ENCODE measurements at places on chromosomes 11 and 22. TPM values are rescaled to one million over a fixed set of nuclear protein-coding genes. Genes with fewer than 3 reads are reported as not detected.

DNA sequence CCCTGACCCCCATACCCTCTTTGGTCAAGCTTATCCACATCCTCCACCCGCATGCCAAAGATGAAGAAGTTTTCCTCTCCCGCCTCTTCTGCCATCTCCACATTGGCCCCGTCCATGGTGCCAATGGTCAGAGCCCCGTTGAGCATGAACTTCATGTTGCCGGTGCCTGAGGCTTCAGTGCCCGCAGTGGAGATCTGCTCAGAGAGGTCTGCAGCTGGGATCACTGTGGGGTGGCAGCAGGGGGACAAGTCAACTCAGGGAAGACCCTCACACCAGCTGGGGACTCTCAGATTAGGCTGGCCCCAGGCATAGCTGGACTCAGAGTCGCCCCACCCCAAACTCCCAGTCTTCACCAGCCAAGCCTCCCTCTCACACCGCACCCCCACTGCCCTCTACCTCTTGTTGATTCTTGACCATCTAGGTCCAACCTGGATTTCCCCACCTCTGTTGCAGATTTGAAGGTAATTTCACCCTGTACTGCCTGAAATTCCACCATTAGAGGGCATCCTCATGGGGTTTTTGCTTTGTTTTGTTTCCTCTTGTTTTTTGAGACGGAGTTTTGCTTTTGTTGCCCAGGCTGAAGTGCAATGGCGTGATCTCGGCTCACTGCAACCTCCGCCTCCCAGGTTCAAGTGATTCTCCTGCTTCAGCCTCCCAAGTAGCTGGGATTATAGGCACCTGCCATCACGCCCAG, 6.6 kb upstream of the RASGRP2 start:
- DNase-seq, result no peak

DNA sequence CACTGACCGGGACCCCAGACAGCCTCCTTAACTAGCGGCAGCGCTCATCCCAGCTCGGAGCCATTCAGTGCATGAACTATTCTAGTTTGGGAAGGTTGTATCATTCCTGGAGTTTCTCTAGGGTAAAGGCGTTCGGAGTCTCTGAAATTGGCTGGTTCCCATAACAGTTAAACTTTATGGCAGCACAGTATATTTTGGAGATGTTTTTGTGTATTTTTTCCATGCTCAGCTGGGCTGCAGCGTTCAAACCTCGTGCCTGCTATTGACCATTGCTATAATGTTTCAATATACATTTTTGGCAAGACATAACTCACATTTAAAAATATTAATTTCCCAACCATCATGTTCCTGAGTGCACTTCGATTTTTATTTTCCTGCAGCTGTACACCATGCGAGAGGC, 169.7 kb downstream of the ST3GAL4 start:
- DNase-seq, result no peak

DNA sequence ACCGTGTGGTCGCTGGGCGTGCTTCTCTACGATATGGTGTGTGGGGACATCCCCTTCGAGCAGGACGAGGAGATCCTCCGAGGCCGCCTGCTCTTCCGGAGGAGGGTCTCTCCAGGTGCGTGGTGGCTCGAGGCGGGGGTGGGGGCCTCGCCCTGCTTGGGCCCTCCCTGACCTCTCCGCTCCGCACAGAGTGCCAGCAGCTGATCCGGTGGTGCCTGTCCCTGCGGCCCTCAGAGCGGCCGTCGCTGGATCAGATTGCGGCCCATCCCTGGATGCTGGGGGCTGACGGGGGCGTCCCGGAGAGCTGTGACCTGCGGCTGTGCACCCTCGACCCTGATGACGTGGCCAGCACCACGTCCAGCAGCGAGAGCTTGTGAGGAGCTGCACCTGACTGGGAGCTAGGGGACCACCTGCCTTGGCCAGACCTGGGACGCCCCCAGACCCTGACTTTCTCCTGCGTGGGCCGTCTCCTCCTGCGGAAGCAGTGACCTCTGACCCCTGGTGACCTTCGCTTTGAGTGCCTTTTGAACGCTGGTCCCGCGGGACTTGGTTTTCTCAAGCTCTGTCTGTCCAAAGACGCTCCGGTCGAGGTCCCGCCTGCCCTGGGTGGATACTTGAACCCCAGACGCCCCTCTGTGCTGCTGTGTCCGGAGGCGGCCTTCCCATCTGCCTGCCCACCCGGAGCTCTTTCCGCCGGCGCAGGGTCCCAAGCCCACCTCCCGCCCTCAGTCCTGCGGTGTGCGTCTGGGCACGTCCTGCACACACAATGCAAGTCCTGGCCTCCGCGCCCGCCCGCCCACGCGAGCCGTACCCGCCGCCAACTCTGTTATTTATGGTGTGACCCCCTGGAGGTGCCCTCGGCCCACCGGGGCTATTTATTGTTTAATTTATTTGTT, 2.4 kb downstream of the PIM3 start:
- peak; percentile 10 for DNase-seq

GRCh38 chr22:37100589-37101127, 8.9 kb downstream of the TMPRSS6 start:
- DNase-seq, result no peak

DNA sequence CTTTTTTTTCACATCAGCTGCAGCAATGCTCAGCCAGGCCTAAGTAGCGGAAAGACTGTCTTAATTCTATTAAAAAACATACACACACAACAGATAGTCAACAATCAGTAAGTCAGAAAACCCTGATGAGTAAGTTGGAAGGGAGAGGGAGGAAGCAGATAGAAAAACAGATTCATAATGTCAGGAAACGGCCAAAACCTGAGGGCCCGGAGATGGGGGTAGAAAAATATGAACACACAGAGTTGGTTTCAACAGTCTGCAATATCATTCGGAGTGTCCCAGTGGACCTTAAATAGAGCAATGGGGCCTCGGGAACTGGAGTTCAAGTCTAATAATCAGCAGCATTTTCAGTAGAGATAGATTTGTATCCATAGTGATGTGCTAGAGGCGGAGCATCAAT, 14.8 kb downstream of the LRRC55 start:
- DNase-seq, result no peak

DNA sequence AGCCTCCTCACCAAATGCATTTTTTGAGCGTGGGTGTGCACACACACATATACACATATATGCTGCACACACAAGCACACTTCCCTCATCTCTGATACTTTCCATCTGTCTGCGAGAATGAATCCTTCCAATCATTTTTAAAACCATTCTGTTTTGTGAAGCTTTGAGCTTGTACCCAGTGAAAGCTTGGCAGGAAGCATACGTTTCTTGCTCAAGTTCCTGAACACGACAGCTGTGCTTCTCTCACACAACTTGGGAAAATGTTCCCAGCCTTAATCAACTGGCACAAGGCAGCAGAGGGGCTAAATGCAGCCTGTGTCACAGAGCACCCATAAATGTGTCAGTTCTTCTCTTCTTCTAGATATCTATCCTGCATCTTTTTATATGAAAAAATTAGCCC, 524.0 kb upstream of the KIRREL3 start:
- DNase-seq, result no peak

DNA sequence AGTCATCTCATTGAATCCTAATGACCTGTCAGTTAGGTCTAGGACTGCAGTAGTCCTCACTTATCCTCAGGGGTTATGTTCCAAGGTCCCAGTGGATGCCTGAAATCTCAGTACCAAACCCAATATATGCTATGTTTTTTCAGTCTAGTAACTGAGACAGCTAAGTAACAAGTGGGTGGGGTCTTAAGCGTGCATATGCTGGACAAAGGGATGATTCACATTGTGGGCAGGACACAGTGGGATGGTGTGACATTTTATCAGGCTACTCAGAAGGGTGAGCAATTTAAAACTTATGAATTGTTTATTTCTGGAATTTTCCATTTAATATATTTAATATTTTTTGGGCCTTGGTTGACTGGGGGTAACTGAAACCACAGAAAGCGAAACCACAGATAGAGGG, 29.0 kb downstream of the DDX10 start:
- no peak for DNase-seq

DNA sequence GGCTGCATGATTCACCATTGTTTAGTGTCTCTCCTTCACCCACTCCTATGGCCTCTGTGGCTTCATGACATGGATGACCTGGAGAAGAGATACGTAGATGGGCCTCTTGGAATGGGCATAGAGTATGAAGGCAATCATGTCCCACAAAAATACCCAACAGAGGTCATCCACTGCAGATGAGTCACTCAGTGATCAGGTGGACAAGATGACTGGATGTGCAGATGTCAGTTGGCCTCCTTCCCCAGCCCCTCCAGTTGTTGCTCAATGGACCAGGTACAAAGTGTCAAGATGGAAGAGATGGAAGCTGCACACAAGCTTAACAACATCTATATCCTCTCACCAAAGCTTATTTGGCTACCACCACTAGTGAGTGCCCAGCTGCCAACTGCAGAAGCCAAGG, 41.0 kb upstream of the CLPB start:
- no peak for DNase-seq

UBQLNL gene
- 0.69 TPM for total RNA-seq

FXYD2 gene
- 1,539 TPM for total RNA-seq

TTC36 gene
- total RNA-seq, result 1.2 TPM

OSBPL5 gene
- 45.2 TPM for total RNA-seq

OR6T1 gene
- total RNA-seq, result not detected

Measured in mucosa of gallbladder (tissue), 1 donor.